HFFc6 (cell line): ENCODE measurements at places on chromosomes 13 and 19. TPM values are rescaled to one million over a fixed set of nuclear protein-coding genes. Genes with fewer than 3 reads are reported as not detected.

Gene SULT2A1
- not detected in 3 replicates for total RNA-seq

Gene SMIM24
- total RNA-seq = not detected in 2 replicates

Gene EFNA2
- total RNA-seq = not detected in 3 replicates

DNA sequence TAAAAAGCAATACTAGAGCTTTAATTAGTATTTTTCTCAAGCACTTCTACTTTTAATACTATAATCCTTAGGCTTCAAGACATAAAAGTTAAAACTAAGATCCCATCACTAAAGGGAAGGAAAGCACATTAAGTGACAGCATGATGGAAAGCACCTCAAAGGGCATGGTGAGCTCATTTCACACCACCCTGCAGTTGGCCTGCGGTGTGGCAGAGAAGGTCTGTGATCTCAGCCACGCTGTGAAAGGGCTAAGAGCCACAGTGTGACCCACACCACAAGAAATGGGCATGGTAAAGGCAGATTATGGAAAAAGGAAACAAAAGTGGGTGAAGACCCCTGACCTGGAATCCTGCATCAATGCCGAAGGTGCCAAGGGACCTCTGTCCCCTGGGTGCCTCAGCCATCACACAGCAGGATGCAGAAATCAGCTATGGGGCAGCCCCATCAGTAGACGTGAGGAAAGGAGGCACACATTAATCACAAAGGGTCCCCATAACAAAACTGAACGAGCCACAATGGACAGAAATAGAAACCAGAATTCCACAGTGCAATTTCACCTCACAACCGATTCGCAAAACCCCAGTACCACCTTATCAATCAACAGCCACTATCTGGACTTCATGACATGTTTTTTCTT lies 33.6 kb downstream of the TUBGCP3 start:
- no peaks in the 10 kb centered on the region for H3K27me3 ChIP-seq
- H3K36me3 ChIP-seq = peaks cover 26% of the 10 kb centered on the region; the same call in 1 of the 2 replicates
- no peak overlapping the region for H3K27ac ChIP-seq
- no peaks in the 10 kb centered on the region for H3K4me1 ChIP-seq
- DNase-seq = no peak
- H3K4me3 ChIP-seq = no peak overlapping the region

DNA sequence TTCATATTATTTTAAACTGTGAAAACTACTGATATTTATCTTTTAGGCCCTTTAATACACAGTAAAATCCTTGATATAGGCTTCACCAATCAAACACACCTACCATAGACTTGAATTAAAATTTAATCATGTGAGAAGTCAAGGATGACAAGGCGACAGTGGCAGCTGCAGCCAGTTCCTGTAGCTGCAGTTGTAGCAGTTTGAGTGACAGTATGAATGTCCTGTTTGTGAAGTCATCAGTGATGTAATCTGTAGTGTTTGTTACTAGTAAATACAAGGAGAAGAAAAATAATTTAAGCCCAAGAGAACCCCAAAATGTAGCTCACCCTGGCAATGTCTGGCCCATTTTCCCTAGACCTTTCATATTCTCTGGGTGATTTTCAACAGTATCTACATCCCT lies 897.0 kb downstream of the SLITRK6 start:
- peaks cover 2% of the 10 kb centered on the region; the same call in 1 of the 2 replicates for H3K27me3 ChIP-seq
- H3K27ac ChIP-seq = no peak overlapping the region
- H3K4me1 ChIP-seq = peaks cover 25% of the 10 kb centered on the region
- H3K36me3 ChIP-seq = no peaks in the 10 kb centered on the region

- peaks cover 46% of the 10 kb centered on the region for H3K4me1 ChIP-seq
- no peaks in the 10 kb centered on the region; the same call in 1 of the 2 replicates for H3K36me3 ChIP-seq
- H3K4me3 ChIP-seq = peak overlapping the region; percentile 94
- peak; percentile 58 for DNase-seq
These were observed 3.3 kb downstream of the DOT1L start for GRCh38 chr19:2166741-2167738.
